ENCODE measurements at places on chromosomes 11 and 22.

- DNase-seq = no peak
Observed at GRCh38 chr11:413120-414081, 1.4 kb downstream of the SIGIRR start.

GRCh38 chr11:44743959-44744557, 17.3 kb downstream of the TSPAN18 start:
- peak; percentile 72 for DNase-seq

DNA sequence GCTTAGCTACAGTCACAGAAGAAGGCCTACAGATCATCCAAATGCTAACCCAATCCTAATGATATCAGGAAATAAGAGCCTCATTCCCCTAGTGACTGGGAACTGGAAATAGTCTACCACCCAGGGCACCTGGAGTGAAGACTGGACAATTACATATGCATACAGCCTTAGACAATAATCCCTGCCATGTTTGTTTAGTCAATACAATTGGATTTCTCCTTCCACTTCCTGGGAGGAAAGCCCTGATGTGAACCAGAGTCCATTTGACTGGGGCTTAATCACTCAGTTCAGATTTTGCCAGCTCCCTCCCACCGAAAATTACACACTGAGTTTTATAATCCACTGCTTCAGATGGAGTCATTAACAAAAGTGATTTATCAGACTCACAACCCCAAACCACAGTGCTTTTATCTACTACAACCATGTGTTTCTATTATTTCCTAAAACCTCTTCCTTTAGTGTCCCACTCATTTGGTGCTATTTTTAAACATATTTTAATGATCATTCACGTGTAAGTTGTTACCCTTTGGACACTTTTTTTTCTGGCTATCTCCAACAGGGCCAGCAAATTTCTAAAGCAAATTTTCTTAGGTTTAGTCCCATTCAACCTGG, 29.9 kb downstream of the CWF19L2 start:
- DNase-seq = no peak

- DNase-seq = no peak
Observed at GRCh38 chr11:80929031-80929805, 1488.4 kb upstream of the TENM4 start.

DNA sequence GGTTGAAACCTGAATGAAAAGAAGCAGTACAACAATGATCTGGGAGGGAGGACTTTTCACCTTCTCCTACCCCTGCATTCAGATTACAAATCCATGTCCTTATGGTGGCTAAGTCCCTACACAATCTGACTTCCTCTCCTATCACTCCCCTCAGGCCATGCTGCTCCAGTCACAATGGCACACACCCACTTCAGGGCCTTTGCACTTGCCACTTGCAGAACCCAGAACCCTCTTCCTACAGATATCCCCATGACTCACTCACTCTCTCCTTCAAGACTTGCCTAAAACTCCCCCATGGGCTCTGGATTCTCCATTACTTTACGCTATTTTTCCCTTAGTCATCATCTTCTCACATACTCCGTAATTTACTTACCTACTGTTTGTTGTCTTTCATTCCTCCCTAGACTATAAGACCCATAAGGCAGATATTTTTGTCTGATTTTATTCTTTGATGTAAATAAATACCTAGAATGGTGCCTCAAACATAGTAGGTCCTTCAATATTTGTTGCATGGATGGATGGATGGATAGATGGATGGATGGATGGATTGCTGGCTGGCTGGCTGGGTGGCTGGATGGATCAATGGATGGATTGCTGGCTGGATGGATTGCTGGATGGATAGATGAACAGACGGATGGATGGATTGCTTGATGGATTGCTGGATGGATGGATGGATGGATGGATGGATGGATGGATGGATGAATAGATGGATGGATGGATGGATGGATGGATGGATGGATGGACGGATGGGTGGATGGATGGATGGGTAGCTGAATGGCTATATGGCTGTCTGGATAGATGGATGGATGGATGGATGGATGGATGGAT, 94.7 kb upstream of the NAV2 start:
- no peak for DNase-seq

GRCh38 chr11:61872935-61873565, 18.3 kb downstream of the FADS3 start:
- no peak for DNase-seq

DNA sequence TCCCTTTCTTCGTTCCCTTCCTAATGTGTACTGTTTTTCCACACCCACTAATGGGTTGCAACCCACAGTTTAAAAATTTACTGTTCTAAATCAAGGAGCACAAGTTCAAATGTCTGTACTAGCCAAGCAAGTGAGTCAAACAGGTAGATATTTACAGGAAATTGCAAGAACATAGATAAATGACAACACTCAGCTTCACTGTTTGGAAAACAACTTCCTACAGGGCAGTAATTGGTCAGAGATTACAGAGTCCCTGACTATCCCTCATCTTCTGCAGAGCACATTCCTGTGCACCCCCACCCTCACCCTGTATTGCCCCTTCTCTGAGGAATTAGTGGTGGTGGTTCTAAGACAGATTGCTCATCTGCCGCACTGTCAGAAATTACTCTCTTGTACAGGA, 1.9 kb downstream of the SERPING1 start:
- DNase-seq = peak; percentile 9

- no peak for DNase-seq
Observed at GRCh38 chr11:1112351-1113191, 37.9 kb downstream of the MUC2 start.

DNA sequence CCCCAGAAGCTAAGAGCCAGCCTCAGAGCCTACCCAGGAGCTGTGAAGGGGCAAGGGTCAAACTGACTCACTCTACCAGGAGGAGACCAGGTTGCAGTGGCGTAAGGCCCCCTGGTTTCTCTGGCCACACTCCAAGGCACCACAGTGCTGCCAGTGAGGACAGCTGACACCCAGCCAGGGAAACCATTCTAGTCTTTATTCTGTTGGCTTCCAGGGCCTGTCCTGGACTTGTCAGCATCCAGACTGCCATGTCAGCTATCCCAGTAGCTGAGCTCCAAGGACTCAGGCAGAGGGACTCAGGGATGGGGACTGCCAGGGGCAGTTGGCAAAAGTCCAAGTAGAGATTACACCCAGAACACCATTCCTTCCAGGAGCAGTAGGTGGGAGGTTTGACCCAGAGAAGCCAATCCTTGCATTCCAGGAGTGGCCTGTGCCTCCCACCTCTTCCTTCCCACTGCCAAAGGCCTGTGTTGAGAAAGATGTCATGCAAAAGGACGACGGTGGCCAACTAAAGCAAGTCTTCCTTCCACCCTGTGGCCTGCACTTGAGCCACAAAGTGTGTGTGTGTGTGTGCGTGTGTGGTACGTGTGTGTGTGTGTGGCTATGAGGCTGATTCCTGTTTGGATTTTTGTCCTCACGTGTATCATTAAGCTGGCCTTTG, 3.6 kb upstream of the MAPK8IP1 start:
- DNase-seq = no peak

GRCh38 chr11:62732830-62733229, 4.5 kb downstream of the TTC9C start:
- DNase-seq = no peak

- no peak for DNase-seq
Observed at GRCh38 chr11:11520231-11521015, 101.4 kb downstream of the GALNT18 start.

GRCh38 chr11:67055812-67056211, 835 bp upstream of the RHOD start:
- DNase-seq = peak; percentile 34

- DNase-seq = peak; percentile 20
Observed at GRCh38 chr11:10637731-10638151, 55.8 kb downstream of the IRAG1 start.

DNA sequence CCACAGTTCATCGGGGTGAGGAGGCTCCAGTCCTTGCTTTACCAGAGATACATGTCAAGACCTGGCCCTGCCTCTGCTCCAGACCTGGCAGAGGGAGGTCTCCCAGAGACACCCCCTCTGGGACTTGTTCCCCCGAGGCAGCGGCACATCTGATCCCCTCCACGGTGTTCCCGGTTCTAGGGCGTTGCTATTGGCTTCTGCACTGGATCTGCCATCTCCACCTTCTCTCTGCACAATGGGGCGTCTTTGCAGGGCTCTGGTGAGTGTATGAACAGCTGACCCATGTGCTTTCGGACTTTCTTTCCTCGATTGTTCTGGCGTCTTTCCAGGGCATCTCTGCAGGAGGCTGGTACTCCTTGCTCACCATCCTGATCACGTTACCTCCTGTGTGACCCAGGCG, 930.4 kb downstream of the TBC1D22A start:
- no peak for DNase-seq

DNA sequence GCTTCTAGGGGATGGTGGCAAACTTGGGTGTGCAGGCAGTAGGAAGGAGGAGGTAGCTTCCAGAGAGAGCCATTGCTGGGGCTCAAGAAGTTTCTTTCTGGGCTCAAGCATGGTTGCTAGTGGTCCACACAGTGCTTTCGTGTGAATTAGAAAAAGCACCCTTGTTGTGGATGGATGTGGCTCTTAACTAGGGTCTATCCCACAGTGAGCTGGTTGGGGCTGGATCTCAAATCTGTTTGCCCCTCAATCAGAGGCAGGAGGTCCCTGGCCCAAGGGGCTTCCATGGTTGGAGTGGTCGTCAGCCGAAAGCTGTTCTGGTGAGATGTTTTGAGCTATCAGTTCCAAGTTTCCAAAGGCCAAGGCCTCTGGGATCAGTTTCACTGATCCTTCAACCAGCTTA, 35.0 kb downstream of the ZBTB16 start:
- DNase-seq = no peak

DNA sequence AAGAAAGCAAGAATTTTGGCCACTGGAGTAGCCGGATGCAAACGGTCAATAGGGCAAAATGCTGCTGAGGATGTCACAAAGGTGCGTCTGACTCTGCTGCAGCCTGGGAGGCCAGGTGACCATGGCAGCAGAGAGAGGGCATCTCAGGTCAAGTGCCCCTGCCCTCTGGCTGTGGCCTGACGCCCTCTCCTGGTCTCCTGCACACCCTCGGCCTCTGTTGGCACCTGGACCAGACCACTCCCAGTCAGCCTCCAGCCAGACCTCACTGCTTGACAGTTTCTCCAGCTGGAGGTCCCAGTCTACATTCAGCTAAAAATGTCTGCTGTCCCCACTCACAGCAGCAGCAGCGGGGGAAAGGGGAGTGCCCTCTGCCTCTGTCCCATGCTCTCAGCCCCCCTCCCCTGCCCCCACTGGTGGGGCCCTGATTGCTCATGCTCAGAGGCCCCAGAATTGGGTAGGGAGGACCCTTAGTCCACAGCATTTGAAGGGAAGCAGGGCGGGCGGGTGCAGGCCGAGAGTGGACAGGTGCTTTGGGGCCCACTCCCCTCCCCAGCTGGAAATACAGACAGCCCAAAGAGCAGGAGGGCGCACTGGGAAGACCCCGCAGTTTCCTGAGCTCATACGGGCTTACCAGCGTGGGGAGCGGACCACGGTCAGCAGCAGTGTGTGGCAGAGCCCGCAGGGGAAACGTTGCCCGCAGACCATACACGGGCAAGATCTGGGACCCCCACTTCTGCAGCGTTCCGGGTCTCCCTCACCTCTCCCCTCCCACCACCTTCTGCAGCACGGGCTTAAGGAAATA, 1.6 kb upstream of the BRSK2 start:
- DNase-seq = no peak

GRCh38 chr11:46930089-46930488, 6.5 kb upstream of the CSTPP1 start:
- DNase-seq = no peak

- DNase-seq = peak; percentile 90
Observed at GRCh38 chr11:78420255-78420764, 2.7 kb upstream of the GAB2 start.

DNA sequence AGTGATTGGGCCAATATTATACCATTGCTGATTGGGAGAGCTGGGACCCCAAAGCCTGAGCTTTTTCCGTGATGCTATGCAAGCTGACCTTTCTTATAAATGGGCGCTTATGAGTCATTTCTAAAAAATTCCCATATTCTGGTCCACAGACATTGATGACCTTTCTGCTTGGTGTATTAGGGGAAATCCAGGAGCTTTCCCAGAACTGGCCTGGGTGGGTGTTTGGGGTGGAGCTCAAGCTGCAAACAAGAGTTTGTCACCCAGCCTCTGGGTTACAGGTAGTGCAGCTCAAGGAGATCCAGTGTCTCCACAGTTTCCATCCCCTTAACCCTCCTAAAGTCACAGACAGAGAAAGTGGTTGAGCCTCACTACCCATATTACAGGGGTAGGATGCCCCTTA, 67.7 kb downstream of the CCDC81 start:
- no peak for DNase-seq

DNA sequence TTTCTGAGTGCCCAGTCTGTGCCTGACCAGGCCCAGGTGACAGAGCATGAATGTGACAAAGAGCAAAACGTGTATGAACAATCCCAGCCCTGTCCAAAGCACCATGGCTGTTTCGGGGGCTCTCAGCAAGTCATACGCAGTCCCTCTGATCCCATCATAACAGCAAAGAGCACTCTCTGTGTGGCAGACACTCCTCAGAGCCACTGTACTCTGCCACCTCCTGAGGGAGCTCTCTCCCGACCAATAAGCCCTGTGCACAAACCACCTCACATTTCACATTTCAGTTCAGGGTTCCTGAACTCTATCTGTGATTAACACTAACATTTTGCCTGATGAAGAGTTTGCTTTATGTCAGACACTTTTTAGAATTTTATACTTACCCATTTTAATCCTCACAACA, 6.6 kb downstream of the DGCR2 start:
- peak; percentile 16 for DNase-seq

- DNase-seq = no peak
Observed at GRCh38 chr11:123628936-123629683, 25.3 kb downstream of the SCN3B start.

DNA sequence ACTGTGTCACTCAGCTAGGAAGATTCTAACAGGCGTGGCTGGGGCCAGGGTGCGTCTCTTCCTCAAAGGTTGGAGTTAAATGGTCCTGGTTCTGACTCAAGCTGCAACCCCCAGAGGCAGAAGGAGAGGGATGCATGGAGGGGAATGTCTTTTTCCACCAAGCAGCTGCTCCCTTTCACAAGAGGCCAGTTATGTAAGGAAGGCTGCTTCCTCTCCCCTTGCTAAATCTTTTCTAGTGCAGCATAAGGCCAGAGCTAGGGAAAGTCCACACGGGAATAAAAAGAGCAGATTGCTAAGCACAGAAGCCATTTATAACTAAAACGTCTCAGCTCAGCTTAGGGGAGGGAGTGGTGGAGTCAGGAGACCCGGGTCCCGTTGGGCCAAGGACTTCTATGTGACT, 10.0 kb downstream of the PVALB start:
- no peak for DNase-seq
